ENCODE measurements at places on chromosomes 5 and 9.

DNA sequence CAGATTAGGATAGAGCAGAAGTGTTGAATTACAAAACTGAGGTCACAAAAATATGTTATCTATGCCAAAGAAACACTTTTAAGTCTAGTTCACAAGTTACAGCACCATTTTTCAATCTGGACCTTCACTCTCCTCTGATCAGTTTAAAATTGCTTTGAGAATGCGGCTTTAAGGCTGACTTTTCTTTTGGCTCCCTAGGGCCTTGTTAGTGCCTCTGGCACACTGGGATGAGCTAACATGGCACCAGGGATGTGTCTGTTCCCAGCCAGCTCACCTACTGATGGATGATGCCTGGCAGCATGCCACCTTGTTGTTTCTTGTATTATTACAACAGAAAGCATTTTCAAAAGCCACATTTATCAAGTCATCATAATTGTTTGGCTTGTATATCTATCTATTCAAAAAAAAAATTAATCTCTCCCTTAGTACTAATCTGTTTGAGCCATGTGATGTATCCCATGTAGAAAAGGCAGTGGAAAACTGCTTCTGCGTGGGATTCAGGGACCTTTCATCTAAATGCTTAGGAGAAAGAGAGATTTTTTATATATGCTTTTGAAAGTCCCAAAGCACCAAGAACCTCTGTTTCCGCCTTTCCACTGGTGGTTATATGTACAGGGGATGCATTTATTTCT lies 46.6 kb downstream of the ADAMTSL1 start:
- DNase-seq = no peak

DNA sequence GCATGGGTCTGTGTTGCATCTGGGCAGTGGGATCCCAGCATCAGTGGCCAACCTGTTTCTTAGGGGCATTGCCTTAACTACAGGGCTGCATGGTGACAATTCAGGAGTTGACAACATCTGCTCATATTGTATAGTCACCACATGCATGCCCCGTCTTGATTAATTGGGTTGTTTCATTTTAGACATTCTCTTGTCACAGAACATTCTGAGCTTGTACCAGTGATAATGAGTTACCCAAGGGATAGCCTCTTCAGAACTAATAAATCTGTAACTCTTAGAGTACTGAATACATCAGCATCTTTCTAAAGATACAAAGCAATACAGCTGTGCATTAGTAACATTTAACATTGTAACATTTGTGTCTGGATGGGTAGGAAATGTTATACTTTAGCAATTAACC lies 426.5 kb upstream of the CD180 start:
- DNase-seq = no peak

- DNase-seq = no peak
These were observed 62.9 kb upstream of the PPARGC1B start for GRCh38 chr5:149667084-149667828.

DNA sequence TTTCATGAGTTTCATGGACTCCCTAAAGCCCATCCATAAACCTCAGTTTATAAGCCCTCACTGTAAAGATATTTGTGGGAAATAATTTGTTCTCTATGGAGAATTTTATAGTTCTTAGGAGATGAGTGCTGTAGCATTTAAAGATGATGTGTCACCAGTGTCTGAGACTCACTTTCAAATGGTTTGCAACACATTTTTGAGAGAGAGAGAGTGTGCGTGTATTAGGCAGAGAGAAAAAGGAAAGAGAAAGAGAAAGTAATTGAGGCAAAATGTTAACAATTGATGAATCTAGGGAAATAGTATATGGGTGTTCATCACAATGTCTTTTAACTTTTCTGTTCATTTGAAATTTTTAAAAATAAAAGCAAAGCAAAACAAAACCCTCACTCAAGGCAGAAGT lies 479.0 kb downstream of the ZSWIM6 start:
- no peak for DNase-seq

- peak; percentile 26 for DNase-seq
These were observed 60.2 kb upstream of the TBC1D2 start for GRCh38 chr9:98315551-98316060.

GRCh38 chr5:57717555-57717954 lies 234.9 kb upstream of the ACTBL2 start:
- DNase-seq = no peak

GRCh38 chr9:130523921-130524320 lies 55.5 kb upstream of the FUBP3 start:
- no peak for DNase-seq

DNA sequence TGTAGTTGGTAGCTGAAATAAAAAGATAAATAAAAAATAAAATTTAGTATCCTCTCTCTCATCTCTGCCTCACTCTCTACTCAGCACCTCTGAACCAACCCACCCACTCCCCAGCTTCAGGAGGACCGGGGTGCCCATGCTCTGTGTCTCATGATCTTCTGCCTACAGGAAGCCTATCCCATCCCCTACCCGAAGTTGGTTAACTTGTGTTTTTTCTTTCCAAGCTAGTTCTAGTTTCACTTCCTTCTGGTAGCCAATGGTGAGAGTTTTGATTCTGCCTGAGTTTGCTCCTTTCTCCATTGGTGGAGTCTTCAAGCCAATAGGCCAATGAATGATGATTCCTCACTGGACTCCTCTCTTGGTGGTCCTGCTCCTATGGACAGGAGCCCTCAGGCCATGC lies 32.1 kb downstream of the SNX24 start:
- DNase-seq = no peak

- DNase-seq = no peak
These were observed 1478.3 kb upstream of the CDH9 start for GRCh38 chr5:28516722-28517121.

DNA sequence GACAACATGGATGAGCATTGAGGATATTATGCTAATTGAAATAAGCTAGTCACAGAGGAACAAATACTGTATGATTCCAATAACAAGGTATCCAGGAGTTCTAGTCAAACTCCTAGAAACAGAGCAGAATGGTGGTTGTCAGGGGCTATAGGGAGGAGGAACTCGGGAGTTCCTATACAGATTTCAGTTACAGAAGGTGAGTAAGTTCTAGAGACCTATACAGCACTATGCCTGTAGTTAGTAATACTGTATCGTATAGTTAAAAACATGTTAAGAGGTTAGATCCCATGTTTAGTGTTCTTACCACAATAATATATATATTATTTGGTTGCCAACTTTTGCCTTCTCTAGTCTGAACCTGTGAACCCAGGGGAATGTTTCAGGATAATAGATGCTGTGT lies 7.9 kb upstream of the OXCT1 start:
- no peak for DNase-seq

DNA sequence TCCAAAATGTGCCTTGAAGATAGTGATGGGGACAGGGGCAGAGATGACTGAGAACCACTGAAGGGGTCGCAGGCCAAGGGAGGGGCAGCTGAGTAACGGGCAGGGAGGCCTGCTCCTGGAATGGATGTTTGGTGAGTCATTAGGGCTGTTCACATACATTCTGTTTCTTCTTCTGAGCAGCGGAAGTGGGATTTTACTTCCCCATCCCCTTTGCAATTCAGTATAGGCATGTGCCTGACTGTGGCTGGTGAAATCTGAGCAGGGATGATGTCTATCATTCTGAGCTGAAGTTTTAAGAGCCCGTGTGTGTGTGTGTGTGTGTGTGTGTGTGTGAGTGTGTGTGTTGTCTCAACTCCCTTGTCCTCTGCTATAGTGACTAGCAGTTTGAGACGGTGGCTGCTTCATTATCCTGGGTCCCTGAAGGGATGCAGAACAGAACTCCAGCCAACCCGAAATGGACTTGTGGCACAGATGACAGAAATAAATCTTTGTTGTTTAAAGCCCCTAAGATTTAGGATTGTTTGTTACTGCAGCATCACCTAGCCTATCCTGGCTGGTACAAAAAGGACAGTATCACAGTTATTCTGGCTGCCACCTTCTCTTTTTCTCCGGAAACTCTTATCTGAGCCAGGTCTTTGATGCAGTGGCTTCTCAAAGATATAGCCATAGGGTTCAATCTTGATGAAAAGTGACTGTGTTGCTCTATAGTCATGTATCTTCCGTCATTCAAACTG lies 29.2 kb upstream of the TGFBI start:
- DNase-seq = no peak

GRCh38 chr9:77747163-77747562 lies 99.0 kb upstream of the GNA14 start:
- no peak for DNase-seq

DNA sequence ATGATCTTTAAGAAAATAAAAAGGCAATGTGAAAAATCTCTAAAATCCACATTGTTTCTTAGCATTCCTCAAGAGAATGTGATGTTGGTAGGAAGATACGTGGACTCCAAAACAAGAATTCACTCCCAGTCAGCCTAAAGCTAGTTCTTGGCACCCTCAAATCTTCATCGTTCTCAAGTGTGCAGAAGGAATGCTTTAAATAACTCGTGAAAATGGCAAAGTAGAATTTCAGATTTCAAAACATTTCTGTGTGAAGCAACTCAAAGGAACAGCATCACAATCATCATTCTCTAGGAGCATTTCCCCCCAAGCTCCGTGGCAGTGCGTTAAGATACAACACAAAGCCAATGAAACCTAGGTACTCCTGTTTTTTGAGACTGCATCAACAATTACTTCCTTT lies 185.1 kb upstream of the DMAC1 start:
- no peak for DNase-seq

- no peak for DNase-seq
These were observed 24.4 kb downstream of the RNF145 start for GRCh38 chr5:159184858-159185381.

DNA sequence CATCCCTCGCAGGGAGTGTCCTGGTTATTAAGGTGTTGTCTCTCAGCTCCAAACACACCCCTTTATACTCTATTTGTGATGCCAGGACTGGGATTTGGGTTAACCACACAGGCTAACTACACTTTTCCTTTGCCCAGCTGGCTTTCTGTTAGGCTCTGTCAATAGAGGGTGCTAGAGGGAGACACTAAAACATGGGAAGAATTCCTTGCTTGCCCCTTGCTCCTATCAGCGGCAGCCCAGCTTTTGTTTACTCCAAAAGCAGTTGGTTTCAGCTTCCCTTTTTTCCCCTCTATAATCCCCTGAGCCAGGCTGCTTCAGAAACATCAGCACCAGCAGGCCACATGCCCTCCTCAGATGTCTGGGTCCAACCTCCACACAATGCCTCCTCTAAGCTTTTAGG lies 297.1 kb downstream of the KCTD16 start:
- DNase-seq = no peak

DNA sequence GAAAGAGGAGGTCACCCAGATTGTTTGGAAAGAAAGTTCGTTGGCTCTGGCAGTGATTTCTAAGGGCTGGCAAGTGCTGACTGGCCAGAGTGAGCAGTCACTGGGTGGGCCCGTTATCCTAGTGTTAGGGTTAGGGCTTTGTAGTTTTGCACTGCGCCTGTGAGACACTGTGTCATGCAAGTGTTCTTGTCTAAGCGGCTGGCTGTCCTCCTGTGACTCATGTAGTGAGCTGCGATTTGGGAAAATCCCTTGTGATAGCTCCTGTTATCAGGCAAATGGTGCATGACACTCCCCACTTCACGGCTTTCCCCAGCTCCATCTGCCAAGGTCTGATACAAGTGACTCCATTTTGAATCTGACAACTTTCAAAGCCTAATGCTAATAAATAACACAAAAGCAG lies 526.0 kb upstream of the ADAMTS16 start:
- no peak for DNase-seq

DNA sequence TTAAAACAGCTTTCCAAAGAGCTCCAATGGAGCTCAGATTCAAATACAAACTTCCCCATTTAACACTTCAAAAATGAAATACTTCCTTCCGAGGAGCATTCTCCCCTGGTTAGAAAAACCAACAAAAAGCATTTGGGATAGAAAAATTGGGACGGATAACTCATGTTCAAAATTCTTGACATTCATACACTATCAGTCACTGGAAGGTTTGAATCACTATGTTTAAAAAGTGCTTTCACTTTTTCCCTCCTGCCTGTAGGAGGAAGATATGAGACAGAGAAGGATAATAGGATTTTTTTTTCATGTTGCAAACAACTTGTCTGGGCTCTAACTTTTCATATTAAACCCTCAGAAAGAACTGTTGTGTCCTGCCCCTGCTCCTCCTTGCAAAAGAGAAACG lies 412.0 kb downstream of the ACTL7B start:
- no peak for DNase-seq

- no peak for DNase-seq
These were observed 87.6 kb downstream of the ADAMTS6 start for GRCh38 chr5:65394087-65394486.

GRCh38 chr5:151182524-151182900 lies 24.9 kb upstream of the ANXA6 start:
- DNase-seq = no peak

DNA sequence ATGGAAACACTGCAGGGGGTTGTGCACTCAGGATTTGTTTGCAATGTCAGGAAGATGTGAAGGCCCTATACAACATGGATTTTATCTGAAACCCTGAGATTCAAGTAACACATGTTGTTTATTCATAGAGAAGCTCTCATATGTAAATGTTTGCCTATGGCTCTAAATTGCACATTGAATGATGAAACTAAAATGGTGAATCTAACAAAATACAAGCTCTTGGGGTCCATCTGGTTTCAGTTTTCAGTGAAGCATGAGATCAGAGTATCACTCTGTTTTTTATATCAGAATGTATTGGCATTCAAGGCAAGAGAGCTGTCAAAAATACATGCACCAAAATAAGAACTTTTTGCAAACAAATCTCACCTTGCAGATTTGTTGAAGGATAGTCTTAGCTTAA lies 19.6 kb upstream of the FRMD3 start:
- no peak for DNase-seq

- DNase-seq = no peak
These were observed 156.0 kb upstream of the MAST4 start for GRCh38 chr5:66440202-66440680.

GRCh38 chr5:54520438-54520846 lies 2.9 kb downstream of the SNX18 start:
- DNase-seq = no peak

- no peak for DNase-seq
These were observed 220.6 kb downstream of the MELK start for GRCh38 chr9:36793277-36793676.

GRCh38 chr5:178434851-178435250 lies 155.3 kb downstream of the COL23A1 start:
- DNase-seq = no peak

DNA sequence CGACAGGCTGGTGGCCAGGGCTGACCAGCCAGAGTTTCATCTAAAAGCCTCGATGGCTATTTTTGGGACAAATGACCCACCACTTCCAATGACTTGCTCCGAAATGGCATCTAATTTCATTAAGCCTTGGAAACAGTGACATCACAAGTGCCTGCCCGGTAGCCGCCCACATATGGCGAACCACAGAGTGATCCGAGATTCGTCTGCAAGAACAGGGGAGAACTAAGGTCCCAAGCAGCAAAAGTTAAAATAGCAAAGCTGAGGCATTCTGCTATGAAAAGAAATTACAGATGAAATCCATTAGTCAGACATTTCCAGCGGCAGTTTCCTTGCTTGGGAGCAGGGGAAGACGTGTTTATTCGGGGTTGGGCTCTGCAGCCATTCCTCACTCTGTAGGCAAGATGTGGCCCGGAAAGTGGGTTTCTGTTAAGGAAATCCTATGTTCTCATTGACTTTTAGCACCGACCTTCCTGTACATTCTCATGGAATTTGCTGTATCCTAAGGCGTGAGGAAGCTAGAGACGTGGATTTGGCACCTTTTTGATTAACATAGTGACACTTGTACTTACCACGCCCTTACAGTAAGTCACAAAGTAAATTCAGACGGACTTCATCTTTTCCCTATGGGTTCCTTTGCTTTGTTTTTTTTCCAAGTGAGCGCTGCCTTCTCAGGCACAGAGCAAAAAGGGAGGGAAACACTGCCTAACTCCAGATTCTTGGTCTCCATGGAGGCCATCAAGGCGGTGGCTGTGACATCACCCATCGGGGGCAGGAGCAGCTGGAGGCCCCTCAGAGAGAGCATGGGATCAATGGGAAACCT lies 45.1 kb downstream of the ERGIC1 start:
- DNase-seq = no peak

GRCh38 chr9:133106511-133107244 lies 14.4 kb downstream of the RALGDS start:
- DNase-seq = no peak
